ENCODE measurements at places on chromosomes 11 and 22.

- no peak for DNase-seq
These were observed 39.9 kb downstream of the SGSM3 start for GRCh38 chr22:40410272-40410671.

GRCh38 chr11:17414317-17414737, 25.9 kb upstream of the KCNJ11 start:
- no peak for DNase-seq

- no peak for DNase-seq
These were observed 50.5 kb upstream of the FDX1 start for GRCh38 chr11:110379261-110379660.

- DNase-seq = no peak
These were observed 61.6 kb upstream of the LINC01488 start for GRCh38 chr11:69419662-69420395.

DNA sequence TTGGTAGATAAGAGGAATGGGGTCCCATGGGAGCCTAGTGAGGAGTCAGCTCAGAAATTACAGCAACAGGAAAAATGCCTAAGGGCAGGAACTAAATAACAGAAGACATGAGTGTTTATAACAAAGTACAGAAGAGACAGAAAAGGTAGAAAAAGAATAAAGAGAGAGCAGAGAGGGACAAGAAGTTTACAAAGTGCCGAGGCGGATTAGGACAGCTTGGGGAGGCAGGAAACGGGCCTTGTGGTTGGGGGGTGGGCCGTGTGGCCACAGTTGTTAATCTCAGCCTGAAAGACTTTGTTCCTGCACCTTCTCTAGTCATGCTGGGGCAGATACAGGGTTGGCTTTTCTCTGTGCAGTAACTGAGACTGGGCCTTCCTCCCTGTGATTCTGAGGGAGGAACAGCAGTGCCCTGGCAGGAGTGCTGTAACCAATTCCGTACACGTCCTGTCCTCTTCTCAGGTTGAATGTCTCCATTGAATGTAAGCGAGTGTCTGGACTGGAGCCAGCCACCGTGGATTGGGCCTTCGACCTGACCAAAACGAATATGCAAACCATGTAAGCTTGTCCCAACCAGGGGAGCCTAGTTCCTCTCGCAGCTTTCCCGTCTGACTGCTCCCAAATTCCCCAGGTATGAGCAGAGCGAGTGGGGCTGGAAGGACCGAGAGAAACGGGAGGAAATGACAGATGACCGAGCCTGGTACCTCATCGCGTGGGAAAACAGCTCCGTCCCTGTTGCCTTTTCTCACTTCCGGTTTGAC, 13.2 kb downstream of the NAA40 start:
- DNase-seq = no peak

DNA sequence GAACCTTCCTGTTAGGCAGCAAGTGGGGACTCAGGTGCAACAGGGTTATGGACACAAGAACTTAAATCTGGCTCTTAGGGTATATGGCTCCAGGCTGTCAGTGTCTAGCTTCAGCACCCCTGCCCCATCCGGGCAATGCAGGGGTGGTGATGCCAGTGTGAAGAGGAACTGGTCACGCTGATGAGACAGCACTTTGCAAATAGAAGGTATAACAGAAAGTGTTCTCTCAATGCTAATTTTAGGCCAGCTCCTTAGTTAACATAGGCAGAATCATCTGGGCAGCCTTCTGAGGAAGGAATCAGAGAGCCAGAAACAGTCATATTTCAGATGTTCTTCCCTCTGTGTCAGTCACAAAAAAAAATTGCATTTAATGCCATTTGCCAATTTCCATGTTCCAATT, 41.2 kb downstream of the SYT9 start:
- no peak for DNase-seq

- DNase-seq = no peak
These were observed 21.2 kb downstream of the DAGLA start for GRCh38 chr11:61701242-61701886.

GRCh38 chr11:110126936-110127335, 33.7 kb downstream of the ZC3H12C start:
- DNase-seq = no peak

GRCh38 chr22:48594016-48594756, 1233.5 kb downstream of the BRD1 start:
- no peak for DNase-seq

DNA sequence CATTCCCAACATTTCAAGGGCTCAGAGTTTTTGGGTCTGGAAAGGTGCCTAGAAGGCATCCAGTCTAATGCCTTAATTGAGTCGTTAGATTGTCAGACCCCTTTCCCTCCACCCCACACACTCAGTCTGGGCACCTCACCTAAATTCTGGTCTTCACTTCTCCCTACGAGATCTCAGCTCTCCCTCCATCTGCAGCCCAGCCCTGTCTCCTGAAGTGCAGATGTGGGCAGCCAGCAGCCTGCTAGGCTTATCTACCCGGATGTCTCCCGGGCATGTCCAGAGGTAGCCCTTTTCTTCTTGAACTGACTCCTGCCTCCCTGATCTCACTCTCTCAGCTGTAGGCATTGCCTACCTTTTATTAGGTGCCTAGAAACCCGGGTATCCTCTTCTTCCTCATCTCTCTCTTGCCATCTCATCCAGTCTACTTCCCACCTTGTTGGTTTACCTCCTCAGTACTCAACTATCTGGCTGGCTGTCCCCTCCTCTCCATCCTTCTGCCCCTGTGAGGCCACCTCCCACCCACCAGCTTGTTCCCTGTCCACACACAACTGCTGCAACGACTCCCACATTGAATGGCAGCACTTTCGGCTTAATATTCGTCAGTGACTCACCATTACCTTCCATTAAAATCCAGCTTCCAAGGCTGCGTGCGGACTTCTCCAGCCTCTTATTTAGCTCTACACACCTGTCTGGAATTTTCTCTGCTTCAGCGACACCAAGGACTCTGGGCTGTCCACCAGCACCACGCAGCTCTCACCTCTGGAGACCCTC, 6.2 kb downstream of the SEPTIN3 start:
- no peak for DNase-seq

DNA sequence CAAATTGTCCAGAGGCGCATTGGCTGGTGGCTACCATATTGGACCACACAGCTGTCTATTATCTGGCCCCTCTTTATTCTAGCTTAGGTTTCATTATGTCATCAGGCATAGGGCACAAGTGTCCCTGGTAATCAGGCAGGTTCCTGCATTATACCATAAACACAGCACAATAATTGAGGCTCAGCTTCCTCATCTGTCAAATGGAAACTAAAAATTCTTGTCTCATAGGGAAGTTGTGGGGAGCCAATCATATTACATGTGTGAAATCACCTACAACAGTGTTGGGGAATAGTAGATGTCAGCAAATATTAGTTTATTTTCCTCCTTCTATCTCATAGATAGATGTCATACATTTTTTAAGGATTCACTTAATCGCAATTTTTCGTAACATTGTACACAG, 231.0 kb upstream of the SORL1-AS1 start:
- no peak for DNase-seq

GRCh38 chr11:36825251-36825650, 227.2 kb upstream of the RAG2 start:
- no peak for DNase-seq

DNA sequence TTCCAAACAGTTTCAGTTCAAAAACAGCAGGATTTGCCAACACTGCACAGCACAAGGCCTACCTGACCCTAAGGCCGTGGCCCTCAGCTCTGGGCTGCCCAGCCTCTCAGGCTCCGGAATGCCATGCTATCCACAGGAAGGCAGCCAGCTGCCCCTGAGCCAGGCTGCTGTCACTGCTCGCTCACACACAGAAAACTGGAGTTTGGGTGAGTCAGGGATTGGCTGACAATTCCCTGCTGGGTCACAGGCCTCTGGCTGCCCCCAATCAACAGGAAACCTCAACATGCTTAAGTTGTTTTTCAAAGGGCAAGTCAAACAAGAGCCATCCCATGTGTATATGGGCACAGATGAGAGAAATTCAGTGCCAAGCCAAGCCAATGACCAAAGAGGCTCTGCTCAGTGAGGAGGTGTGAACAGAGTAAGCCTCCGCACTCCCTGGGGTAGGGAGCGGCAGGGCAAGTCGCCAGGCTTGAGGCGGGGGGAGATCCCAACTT, 50.2 kb downstream of the RPL27A start:
- no peak for DNase-seq

DNA sequence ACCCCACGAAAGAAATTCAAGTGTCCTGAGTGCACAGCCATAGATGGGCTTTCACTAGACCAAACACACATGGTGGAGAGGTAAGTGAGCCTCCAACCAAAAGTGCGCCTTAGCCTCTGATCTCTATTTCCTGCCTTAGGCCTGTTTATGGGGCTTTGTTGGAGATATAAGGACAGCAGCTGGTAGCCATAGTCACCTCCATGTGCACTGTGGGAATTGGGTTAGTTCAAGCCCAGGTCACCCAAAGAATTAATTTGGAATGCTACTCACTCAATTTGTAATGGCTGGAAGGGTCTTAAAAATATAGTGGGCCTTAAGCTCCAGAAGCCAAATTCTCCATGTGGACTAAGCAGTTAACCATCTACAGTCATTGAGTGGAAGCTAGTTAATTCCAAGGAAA, 73.6 kb downstream of the ALX4 start:
- no peak for DNase-seq

GRCh38 chr11:9219115-9219514, 46.0 kb downstream of the DENND5A start:
- no peak for DNase-seq

DNA sequence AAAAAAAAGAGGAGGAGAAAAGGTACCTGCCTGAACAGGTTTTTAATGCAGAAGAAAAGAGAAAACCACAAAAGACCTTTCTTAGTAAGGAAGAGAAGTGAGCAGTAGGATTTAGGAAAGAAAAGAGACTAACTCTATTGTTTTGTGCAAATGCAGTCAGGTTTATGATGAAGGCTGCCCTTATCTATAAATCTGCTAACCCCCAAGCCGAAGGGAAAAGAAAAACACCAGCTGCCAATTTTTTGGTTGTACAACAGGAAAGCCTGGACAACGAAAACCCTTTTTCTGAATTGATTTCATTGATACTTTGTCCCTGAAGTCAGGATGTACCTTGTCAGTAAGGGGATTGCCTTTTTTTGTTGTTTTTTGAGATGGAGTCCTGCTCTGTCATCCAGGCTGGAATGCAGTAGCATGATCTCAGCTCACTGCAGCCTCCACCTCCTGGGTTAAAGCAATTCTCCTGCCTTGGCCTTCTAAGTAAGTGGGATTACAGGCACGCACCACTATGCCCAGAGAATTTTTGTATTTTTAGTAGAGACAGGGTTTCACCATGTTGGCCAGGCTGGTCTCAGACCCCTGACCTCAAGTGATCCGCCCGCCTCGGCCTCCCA, 21.2 kb downstream of the POLD4 start:
- DNase-seq = no peak

DNA sequence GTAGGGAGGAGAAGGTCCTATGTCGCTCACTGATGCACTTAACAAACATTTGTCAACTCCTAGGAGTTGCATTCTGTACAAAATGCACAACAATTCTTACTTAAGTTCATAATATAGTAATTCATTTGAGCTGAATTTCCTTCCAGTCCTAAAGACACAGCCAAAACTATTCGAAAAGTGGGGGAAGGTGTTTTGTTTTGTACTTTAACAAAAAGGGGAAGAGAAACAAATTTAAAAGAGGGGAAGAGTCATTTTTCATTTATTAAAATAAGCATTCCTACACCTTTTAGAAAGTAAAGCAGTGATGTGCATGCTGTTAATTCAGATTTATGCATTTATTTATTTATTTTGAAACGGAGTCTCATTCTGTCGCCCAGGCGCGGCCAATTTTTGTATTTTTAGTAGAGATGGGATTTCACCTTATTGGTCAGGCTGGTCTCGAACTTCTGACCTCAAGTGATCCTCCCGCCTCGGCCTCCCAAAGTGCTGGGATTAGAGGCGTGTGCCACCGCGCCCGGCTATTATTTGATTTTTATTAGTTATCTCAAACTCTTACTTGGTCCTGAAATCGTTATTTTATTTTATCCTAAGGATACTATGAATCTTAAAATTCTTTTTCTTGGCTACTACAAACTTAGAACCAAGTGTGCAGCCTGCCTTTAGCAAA, 1.1 kb upstream of the FANCF start:
- no peak for DNase-seq

- DNase-seq = no peak
These were observed 171.6 kb downstream of the LARGE1 start for GRCh38 chr22:33748714-33749113.

DNA sequence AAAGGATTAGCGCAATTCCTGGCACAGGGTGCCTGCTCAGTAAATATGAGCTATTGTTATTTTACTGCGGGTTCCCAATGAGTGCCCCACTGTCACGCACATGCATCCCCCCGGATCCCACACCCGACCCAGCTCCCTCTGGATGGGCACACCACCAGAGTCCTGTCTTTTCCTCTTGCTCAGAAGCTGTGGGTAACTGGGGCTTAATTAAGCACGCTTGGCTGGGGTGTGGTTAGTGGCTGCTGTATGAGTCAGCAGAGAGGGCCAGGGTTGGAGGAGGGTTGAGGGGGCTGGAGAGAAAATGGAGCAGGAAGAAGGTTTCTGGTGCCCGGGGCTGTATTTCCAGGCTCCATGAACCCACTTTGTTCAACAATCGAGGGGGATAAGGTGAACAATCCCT, 30.3 kb upstream of the NECTIN1 start:
- DNase-seq = no peak

- DNase-seq = no peak
These were observed 19.5 kb upstream of the SORL1-AS1 start for GRCh38 chr11:121472312-121472711.

GRCh38 chr11:10800292-10800691, 8.4 kb downstream of the EIF4G2 start:
- no peak for DNase-seq

- no peak for DNase-seq
These were observed 18.3 kb upstream of the SHISAL1 start for GRCh38 chr22:44330744-44331660.
